ENCODE measurements at places on chromosomes 1 and 21.

GRCh38 chr1:108862017-108862610 is 5.2 kb upstream of the AKNAD1 start:
- no peak for DNase-seq

DNA sequence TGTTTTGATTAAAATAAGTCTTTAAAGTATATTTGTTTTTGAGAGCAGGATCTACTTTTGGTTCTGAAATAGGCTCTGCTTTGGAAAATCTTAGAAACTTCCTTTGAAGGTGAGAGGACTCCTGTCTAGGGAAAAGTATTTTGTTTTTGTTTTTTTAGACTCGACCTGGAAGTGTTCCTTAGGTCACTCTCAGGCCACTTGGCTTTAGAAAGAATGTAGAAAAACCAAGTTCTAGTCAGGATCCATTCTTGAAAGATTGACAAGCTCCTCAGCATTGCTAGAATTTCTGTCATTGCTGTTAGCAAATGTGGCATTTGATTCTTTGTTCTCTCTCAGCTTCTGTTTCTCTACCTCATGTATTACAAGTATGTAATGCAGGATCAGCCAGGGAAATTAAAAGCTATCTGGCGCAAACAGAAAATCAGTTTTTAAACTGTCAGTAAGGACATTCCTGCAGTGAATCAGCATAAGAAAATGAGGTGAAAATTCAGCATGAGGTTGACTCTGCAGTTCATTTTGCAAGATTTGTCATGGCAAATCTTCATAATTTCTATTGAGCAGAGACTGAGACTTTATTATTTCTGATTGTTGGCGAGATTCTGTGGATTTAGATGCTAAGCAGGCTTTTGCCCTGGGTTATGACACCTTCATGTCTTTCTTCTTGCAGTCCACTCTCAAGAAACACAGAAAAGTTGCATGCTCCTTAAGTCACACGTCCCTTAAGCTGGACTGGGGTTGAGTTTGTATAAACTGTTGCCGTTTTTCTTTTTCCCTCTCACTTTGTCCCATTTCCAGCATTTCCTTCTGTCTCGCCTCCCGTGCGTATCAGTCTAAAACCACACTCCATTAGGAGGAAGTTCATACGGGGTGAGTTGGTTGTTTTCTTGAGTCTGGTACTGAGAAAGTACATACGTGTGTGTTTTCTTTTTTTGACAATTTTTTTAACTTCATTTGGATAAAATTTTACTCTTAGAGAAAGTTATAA is 12.6 kb downstream of the NTPCR start:
- DNase-seq = no peak

- DNase-seq = no peak
Observed at GRCh38 chr1:95475686-95476457, 241.9 kb downstream of the RWDD3 start.

DNA sequence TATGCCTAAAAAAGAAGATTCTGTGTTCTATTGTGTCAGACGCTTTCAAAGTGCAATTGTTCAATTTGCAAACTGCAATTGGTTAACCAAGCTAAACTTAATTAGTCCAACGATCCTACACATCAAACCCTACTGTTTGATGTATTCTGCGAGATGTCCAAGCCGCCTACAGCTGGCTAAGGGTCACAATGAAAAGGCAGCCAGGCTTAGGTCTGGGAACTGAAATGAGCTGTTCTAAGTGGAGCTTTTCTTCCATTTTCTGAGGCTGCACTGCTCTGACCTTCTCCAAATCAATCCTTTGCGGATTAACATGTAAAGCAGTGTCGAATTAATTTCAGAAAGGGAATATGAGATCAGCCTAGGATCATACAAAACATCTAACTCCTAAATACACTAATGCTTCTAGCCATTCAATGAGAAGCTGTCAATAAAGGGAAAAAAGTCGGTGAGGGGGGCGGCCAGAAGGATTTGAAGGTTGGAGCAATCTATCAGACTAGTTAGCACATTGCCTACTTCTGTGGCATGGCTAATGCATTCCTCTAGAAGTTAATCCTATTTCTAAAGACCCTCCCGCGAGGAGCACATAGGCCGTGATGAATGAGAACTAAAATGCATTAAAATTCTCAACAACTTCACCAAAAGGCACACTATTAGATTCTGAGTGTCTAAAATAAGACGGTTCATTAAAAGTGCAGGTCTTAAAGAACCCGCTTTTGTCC is 119.0 kb downstream of the SIM2 start:
- DNase-seq = no peak

DNA sequence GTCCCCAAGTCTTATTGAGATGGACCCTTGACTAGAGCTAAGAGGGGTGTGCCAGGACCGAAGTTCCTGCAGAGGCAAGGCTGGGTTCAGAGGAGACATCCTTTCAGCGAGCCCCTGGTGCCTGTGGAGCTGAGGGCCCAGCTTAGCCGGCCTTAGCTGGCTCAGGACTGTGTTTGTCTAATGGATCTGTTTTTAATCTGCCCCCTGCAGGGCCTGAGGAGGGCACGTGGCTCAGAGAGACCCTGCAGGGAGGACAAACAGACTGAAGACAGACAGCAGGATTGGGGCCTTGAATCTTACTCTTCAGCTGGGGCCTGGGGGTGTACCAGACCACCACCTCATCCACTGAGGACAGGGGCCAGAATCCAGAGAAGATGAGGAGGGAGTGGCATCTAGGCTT is 1.6 kb downstream of the CRABP2 start:
- DNase-seq = no peak

GRCh38 chr1:10014016-10014415 is 17.0 kb downstream of the RBP7 start:
- no peak for DNase-seq

GRCh38 chr1:21246905-21247642 is 43.2 kb downstream of the ECE1 start:
- DNase-seq = no peak

DNA sequence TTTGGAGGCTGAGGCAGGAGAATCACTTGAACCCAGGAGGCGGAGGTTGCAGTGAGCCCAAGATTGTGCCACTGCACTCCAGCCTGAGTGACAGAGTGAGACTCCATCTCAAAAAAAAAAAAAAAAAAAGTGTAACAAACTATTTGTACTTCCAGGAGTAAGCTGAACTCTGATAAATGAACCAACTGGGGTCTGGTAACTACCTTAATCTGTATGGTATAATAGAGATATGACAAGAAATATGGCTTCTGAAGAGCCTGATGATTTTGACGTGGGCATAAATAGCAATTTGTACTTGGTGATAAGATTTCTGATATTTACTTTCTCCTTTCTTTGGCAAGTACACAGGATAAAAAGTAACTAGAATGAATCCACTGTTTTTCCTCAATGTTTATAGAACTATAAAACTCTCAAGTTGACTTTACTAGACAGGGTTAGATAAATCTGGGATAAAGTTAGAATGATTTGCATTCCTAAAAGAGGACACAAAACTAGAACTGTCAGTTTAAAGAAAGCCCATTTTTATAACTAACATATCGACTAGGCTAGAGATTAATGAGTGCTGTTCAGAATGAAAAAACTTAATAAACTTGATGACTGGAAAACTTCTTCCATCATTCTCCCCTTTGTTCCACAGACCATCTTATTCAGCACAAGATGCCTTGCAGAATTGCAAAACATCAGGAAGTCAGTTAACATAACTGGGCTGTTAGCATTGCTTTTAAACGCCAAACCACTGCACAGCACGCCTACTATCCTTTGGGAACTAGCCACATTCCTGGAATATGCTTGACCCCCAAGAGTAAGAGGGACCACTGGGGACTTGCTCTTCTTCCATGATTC is 51.5 kb upstream of the EDARADD start:
- DNase-seq = no peak

DNA sequence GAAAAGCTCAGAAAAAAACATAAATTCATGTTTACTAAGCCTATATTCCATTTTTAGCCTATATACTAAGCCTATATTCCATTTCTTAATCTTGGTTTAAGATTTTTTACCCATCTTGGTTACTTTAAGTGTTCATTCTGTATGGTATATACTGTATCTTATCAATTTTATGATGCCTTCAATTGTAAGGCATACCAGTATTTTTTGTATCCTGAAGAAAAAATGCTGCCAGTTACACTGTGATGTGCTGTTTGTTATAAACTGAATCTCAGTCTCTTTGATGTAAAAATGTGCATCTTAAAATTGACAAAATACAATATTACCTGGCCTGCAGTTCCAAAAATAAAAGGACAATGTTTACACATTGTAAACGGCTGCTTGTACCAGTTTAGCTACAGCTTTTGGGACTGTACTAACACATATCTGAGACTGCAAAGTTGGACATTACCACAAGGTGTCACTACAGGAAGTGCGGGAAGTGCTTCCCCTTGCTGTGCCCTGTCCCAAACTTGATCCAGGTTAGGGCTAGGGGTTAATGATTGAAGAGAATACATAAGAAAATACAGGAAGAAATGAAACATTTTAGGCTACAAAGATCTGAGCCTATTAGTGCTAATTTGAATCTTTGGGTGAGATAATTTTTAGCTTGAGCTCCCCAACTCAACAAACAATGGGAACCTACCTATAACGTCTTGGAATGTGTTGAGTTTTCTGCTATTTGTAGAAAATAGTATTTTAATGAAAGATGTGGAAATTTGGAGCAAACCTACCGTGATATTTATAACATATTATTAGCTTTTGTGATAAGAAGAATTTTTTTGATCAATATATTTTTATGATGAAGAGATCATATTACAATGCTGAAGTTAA is 108.9 kb downstream of the LBR start:
- peak; percentile 39 for DNase-seq

DNA sequence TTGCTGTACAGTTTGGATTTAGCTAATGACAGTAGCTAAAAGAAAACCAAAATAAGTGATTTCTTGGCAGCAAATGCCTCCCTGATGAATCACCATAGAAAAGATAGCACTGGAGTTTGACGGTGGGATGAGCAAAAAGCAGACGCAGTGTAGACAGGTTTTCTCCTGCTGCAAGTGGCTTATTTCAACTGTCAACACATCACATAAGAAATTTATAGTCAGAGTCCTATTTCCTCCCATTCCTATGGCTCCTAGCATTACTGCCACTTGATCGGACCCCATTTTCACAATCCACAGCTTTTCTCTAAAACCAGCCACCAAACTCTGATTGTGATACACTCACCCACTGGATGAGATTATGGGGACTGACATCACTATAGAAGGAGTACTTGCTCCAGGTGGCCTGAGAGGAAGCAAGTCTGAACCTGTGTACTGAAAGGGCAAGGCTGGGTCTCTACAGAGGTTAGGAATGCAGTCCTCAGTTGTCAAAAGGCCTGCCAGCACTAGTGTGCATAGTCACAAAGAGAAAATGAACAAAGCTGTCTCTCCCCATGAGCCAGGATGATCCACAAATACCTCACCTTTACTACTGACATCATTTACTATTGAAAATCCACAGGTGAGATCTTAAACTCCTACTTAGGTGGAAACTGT is 359.8 kb downstream of the LTN1 start:
- no peak for DNase-seq

DNA sequence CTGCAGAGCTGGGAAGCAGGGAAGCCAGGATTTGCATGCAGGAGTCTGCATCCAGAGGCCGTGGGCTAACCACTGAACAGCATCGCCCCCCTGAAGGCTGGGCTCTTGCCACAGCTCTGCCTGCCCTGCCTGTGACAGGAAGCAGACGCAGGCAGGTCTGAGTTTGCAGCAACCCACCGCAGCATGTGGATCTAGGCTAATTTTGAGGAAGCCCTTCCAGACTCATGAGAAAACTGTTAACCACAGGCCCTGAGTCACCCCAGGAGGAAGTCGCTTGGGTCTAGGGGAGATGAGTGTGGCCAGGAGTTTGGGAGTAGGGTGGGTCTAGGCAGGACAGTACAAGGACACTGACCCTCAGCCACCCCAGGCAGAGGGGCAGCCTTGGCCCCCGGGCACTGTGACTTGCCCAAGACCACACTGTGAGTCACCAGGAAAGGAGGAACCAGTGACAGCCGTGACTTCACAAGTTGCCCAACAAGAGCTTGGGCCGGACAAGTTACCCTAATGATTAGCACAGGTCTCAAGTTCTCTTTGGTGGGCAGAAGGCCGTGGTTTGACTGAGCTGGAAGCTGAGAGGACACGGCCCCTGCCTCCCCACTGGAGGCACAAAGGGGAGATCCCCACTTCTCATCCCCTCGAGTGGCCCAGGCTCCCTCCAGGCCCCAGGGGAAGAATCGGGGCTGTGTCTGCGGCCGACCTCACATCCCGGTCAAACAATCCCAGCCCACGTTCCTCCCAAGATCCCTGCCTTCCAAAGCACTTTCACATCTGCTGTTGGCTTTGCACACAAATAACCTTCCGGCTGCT is 826 bp downstream of the LAPTM5 start:
- DNase-seq = peak; percentile 88

- DNase-seq = no peak
Observed at GRCh38 chr1:229285440-229285839, 14.5 kb downstream of the RAB4A start.

DNA sequence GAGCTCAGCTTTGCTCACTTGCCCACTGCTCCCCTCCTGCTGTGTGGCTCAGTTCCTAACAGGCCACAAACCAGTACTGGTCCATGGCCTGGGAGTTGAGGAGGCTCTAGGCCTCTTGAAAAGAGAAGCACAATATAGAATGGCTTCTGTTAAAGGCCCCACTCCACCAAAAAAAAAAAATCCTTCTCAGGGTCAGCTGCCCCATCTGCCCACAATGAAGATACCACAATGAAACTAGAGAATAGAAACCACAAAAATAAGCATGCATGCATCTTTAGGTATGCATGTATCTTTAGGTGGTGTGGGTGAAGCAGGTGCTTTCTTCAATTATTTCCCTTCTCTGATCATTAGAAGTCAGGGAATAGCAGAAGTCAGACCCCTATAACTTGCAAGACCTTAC is 620.4 kb upstream of the BEND5 start:
- DNase-seq = no peak

DNA sequence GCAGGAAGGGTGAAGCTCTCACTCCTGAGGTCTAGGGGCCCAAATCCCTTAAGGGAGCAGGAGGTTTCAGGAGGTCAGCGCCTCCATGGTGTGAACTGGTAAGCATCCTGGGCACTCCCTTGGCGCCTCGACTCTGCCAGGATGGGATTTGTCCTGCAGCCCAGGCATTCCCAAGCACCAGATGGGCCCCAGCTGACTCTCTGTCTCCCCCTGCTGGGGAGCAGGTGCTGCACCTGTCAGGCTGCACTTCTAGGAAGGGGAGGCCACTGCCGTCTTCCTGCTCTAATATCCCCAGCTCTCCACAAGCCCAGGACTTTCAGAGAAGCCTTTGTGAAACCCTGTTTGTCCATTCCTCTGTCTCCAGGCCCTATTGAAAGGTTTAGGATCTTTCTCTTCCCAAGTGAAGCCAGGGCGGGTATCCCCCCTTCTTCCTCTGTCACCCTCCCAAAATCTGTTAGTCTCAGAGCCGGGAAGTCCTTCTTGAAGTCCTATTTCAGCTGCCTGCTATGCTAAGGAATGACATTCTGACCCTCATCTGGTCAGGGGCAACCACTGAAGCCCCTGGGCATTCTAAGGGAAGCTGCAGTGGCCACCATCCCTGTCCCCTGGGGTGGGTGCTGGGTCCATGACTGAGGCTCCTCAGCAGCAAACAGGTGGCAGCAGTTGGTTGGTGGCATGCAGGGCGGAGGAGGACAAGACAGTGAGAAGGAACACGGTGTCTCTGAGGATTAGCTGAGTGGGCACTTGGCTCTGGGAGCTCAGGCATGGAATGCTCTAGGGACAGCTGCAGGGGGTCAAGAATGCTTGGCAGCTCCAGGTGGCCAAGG is 3.2 kb downstream of the MYBPH start:
- DNase-seq = peak; percentile 24

- DNase-seq = no peak
Observed at GRCh38 chr1:42937836-42938644, 20.6 kb downstream of the SLC2A1 start.
